ENCODE measurements at places on chromosomes 4 and X.

GRCh38 chr4:114472269-114473032 lies 126.2 kb upstream of the UGT8 start:
- DNase-seq, result no peak

DNA sequence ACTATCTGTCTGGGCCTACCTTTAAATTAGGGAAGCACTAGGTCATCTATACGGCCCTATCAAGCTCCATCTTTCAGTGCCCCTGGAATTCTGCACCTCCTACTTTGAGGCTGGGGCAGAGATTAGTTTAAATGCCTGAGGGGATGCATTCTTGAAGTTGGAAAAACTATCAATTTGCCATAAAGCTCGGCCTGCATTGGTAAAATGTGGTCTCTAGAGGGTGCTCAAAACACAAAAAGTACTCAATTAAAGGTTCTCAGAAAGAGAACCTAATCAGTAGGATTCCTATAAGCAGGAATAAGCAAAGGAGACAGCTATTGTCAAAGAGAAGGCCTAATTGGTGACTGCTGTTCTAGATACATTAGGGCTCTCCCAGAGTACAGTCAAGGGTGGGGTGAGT lies 111.7 kb downstream of the AMER1 start:
- no peak for DNase-seq

DNA sequence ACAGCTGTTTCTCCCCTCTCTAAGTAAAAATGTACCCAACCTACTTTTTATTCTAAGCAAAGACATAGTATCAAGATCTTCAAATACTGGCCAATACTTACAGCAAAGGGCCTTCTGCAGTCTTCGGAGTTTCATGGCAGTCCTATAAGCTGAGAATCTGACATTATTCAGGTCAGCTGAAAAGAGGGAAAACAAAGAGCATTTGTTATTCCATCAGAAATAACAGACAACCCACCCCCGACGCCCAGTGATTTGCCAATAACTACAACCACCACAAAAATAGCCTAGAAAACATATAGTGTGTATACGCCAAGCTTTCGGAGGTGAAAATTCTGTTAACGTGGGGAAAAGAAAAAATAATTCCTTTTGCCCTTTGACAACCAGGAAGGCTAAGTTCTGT lies 151.1 kb upstream of the FTHL17 start:
- DNase-seq, result no peak

- DNase-seq, result no peak
Observed at GRCh38 chrX:74523870-74524735, 90.3 kb downstream of the RLIM start.

DNA sequence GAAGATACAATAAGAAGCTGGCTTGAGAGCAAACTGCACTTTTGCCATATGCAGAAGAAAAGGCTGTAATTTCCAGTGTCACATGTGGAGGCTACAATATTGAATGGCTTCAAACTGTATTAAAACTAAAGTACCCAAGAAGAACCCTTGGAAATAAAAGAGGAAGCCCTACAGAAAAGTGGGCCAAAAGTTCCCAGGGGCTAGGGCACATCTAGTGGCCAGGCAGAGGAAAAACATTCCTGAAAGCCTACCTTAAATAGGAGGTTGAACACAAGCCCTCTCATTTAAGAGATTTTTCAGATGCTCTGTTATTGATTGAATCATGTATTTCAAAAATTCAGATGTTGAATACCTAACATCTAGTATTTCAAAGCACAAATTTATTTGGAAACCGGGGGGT lies 40.6 kb upstream of the PRDX4 start:
- no peak for DNase-seq

DNA sequence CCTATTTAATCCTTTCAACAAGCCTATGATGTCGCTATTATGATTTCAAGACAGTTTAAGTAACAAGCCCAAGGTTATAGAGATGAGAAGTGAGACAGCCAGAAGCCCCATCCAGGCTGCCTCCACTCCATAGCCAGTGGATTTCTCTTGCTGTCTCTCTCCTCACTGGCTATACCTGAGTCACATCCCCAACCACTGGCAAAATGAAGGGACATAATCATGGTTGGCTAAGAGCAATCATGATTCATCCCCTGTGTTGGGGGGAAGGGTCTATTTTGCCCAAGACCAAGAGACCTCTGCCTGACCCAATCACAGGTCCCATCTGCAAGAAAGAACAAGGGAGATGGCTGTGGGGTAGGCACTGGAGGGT lies 334.9 kb upstream of the GATB start:
- no peak for DNase-seq

DNA sequence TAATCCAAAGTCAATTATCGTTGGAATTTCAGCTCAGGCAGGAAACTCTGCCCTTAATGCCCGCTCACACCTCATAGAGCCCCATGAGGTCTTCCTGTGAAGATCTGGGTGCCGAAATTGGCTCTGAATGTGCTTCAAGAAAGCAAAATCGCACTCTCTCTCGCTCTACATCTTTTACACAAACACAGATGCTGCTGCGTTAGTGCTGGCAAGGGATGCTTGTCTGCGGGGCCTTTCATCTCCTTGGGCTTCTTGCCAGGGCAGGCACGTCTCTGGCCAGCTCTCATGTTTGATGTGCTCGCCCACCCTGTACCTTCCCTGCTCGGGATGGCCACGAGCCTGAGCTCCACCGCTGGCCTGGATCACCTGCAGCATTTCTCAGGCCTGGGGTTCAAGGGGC lies 66.5 kb downstream of the CLCN4 start:
- DNase-seq, result no peak

- DNase-seq, result no peak
Observed at GRCh38 chrX:10893366-10893765, 217.8 kb upstream of the HCCS start.

- DNase-seq, result no peak
Observed at GRCh38 chr4:2300431-2301224, 38.7 kb upstream of the MXD4 start.

DNA sequence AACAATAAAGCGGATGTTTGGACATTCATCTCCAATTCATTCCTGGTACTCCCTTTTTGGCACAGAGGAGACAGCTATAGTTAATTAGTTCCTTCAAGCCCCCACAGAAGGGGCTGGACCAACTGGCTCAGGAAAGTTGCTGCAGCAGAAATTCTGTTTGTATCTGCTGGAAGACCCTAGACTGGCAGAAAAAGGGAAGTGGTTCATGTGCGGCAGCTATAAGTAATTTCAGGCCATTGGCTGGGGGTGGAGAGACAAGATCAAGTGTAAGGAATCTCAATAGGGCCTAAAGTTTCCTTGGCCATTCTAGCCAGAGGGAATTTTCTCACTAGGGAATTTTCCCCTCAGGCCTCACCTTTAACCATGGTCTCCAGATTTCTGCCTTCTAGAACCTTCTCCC lies 89.9 kb upstream of the DHX15 start:
- no peak for DNase-seq
